ENCODE measurements at places on chromosomes 7 and 10.

- no peak for DNase-seq
Observed at GRCh38 chr10:27542812-27543211, 38.7 kb downstream of the RAB18 start.

DNA sequence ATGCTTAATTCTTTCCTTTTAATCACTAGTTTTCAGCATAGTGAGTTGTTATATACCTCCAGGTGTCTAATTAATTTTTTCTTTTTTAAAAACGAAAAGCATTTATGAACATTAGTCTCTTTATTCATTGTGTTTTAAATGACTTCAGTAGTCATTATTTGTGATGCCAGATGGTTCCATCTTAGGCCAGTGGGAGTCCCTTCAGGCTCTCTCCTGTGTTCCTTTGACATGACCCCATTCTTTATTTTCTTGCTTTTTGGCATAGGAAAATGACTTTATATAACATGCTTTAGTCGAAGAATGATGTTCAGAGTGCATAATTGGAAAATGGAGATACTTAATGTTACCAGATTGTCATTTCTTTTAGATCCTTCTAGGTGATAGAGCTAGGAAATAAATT, 24.4 kb downstream of the MKLN1 start:
- no peak for DNase-seq

- DNase-seq = no peak
Observed at GRCh38 chr7:104133238-104133637, 74.6 kb downstream of the ORC5 start.

- DNase-seq = no peak
Observed at GRCh38 chr10:9819756-9820494, 1197.7 kb upstream of the CELF2 start.

DNA sequence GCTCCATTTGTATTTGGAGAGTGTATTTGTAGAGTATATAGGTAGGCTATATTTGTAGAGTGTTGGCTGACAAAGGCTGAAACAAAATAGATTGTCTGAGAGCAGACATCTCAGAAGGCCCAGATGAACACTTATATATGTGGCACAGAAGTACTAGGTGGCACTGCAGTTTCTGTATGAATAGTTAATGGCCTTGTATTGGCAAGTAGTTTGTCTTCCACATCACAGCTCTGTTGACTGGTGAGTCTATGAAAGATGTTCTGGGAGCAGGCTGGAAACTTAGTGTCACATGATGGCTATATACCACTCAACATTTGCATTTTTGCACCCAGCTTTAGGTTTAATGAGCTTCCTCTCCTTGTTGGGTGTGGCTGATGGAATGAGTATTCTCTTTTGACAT, 51.9 kb downstream of the CCNY start:
- no peak for DNase-seq

GRCh38 chr7:25083201-25083600, 41.9 kb downstream of the CYCS start:
- DNase-seq = no peak

DNA sequence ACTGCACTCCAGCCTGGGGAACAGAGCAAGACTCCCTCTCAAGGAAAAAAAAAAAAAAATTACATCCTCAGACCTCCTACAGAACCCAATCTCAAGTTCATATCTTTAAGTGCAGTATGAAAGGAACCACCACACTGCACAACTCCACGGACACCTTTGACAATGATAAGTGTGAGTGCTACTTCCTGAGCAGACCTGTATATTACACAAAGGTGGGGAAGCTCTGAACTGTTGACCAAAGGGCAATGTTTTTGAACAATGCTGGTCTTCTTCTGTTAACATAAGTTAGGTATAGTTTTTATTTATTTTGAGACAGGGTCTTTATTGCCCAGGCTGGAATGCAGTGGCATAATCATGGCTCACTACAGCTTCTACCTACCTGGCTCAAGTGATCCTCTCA, 54.1 kb upstream of the RNF148 start:
- no peak for DNase-seq

- DNase-seq = no peak
Observed at GRCh38 chr10:72928798-72929197, 25.8 kb downstream of the PLA2G12B start.

- DNase-seq = no peak
Observed at GRCh38 chr10:42942279-42942950, 134.5 kb upstream of the RET start.

DNA sequence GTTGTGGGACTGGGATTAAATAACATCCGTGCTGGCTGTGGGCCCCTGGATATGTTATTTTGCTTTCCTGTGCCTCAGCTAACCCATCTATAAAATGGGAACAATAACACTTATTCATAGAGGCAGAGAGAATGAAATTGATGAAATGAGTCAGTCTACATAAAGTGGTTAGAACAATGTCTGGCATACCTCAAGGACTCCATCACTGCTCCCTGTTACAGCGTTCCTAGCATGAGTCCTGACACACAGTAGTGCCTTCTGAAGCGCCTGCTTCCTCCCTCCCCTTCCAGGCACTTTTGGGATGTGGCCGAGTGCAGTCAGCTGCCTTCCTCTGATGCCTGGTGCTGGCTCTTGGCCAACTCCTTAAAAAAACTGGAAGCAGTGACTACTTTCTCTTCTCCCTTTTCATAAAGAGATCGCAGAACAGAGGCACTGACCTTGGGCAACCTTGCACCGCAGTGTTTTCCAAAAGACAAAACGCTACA, 108.4 kb upstream of the ZMIZ1 start:
- DNase-seq = no peak

Measured in stimulated activated naive CD4-positive, alpha-beta T cell treated with Interleukin-2 at 50 U/mL for 16 hours (primary cell).